H9 (cell line): ENCODE measurements at places on chromosomes 16 and 17.

GRCh38 chr17:77441130-77441920 lies 300.6 kb downstream of the SEC14L1 start:
- DNase-seq, result no peak

DNA sequence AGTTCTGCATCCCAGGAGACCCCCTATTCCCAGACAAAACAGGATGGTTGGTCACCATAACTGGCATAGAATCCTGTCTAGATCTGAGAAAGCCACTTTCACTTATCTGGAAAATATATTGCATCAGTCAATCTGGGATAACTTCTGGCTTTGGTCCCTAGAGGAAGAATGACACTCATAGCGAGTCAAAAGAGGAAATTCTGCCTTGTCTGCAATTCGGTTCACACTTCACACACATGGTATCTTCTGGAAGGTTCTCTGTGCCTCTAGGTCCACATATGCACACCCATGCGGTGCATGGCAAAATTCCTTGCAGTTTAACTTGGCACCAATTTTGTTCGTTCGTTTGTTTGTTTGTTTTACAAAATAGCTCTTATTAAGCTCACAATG lies 49.2 kb upstream of the WSCD1 start:
- DNase-seq, result no peak

- no peak for DNase-seq
Measured at GRCh38 chr17:81453076-81453475, 57.8 kb downstream of the BAHCC1 start.

- no peak for DNase-seq
Measured at GRCh38 chr16:84059111-84059510, 16.5 kb upstream of the SLC38A8 start.

DNA sequence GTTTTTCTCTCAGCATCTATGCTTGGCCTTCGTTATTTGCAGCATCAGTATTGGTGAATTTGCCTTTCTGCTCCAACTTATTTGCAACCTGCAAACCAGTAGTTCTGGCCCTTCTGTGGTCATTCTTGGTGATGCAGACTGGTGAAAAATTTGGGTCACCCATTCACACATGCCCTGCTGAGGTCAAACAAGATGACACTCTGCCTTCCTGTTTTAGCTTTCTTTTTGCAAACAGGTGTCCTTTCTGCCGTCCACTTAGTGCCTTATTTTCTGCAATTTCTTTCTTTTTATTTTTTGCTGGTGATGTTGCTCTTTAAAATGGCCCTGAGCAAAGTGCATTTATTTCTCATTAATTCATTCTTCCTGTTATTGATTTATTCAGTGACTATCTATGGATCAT lies 31.3 kb downstream of the PLCG2 start:
- DNase-seq, result no peak

- DNase-seq, result peak; percentile 20
Measured at GRCh38 chr17:57675427-57676387, 69.4 kb downstream of the CCDC182 start.

- DNase-seq, result no peak
Measured at GRCh38 chr17:58913971-58914769, 158.5 kb downstream of the PPM1E start.

GRCh38 chr16:20904507-20905081 lies 4.0 kb downstream of the LYRM1 start:
- DNase-seq, result no peak

DNA sequence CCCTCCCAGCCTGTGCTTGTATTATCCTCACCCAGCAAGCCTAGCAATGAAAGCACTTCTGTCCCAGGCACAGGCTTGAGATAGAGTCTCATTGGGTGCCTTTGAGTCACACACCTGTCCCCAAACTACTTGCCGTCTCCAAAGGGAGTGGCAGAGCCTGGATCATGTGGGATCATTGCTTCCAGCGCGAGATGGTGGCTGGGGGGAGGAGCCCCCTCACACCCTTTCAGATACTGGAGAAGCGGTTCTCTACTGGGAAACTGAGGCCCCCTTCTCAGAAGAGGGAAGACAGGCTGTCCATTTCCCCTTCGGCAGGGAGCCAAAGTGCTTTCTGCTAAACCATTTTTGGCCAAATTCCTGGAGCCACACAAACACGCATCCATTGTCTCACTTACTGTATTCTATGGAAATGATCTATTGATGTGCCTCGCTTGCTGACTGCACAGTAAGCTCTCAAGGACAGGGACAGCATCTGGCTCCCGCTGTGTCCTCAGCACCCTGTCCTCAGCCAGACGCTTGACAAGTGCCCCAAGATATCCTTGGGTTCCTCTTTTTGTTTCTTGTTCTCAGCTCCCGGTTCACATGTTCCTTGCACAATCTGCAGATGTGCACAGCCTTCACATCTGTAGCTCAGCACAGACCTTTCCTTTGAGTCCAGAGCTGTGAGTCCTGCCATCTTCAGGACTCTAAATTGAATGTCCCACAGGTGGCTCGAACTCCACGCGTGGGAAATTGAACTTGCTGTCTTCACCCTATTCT lies 26.0 kb upstream of the DLX3 start:
- no peak for DNase-seq

DNA sequence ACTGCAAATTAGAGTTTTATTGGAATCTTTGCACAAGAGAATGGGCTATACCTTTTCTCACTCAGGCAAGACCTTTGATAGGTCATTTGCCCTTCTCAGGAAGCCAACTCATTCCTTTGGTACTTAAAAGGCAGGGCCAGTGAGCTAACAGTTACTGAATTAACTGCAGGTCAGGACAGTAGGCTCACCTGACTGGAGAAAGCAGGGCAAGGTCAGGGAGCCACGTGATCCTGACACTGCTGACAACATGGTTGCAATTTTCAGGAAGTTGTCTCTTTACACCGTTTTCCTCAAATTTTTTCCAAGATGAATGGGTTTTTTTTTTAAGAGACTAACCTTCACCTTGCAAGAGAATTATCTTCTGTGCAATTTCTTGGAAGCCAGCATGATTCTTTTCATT lies 21.1 kb downstream of the CPSF4L start:
- DNase-seq, result no peak

- DNase-seq, result no peak
Measured at GRCh38 chr16:31461921-31462804, 2.9 kb downstream of the ARMC5 start.

DNA sequence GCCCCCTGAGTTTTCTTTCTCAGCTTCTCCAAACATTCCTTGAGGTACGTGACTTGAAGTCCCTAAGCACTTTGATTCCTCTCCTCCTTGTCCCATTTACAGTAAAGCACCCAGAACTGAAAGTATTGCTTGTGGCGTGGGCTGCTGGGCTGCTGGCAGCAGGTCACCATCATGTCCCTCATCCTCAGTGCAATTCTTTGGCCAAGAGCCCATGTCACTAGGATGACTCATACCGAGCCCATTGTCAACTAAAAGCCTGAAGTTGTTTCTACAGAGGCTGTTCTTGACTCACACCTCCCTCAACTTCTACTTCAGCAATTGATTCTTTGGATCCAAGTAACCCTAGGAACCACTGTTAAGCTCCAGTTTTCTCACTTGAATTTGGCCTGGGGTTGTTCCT lies 54.3 kb downstream of the KPNA2 start:
- DNase-seq, result no peak

GRCh38 chr17:76515274-76515949 lies 14.2 kb upstream of the RHBDF2 start:
- DNase-seq, result no peak

- DNase-seq, result no peak
Measured at GRCh38 chr17:30590081-30590733, 113.0 kb downstream of the GOSR1 start.

DNA sequence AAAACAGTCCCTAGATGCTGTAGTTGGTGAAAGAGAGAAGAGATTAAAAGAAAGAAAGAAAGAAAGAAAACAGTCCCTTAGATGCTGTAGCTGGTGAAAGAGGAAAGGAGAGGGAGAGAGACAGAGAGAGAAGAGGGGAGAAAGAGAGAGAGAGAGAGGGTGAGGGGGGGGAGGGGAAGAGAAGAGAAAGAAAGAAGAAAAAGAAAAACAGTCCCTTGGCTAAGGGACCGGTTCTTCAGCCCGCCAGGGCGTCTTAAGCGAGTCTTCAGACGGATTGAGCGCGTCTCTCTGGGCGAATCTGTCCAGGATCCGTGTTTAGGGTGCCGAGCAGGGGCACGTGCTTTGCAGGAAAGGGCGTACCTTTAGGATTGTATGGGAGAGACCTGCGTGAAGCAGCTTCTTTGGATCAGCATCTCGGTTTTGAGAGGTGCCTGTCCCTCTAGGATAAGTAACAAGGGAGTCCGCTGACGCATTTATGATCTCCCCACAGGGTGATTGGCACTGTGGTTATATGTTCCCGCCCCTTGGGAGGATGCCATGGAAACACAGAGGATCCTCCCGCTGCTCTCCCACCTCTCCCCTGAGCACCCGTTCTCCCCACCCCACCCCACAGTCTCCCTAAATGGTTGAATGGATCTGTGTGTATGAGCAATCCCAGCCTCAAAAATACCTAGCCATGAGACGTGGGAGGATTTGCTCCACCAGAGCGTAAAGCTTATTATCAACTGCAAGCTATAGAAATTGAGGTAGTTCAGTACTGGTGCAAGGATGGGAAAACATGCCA lies 16.7 kb downstream of the GNGT2 start:
- peak; percentile 79 for DNase-seq

DNA sequence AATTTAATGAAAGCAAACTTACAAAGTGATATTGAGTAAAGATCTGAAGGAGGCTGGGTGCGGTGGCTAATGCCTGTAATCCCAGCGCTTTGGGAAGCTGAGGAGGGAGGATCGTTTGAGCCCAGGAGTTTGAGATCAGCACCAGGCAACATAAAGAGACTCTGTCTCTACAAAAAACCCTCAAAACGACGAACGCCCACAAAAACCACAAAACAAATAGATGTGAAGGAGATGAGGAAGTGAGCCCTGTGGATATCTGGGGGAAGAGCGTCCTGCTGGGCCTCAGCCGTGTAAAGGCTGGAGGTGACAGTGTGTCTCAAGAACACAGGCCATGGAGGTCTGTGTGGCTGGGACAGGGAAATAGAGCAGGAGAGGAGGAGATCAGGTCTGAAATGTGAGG lies 68.8 kb downstream of the ITFG1 start:
- no peak for DNase-seq

DNA sequence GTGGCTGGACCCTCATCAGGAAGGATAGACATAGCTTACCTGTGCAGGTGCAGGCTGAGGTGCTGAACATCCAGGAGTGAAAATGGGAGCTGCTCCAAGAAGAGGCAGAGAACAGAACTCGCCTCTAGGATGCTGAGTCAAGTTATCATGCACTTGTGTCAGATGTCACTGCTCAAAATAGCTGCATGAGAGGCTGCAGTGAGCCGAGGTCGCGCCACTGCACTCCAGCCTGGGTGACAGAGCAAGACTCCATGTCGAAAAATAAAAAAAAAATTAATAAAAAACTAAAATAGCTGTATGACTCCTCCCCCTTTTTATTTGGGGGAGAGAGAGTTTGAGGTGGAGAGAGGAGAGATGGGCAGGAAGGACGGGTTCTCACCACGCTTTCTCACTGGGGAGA lies 148.8 kb downstream of the FOXL1 start:
- DNase-seq, result no peak

DNA sequence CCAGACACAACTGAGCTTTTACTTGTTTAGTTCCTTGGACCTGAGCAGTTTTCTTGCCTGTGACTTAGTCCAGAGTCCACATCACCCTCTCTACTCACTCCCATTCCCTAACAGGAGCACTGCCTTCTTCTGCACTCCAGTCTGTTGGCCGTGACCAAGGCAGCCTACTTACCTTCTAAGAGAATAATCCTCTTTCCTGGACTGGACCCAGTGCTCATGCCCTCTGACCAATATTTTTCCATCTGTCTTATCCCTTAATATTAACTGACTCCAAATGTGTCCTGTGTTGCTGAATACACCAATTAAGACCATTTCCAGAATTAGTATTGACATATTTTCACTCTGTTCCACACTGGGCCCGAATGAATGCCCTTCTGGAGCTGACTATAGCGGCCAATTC lies 681.0 kb upstream of the KIF2B start:
- no peak for DNase-seq

DNA sequence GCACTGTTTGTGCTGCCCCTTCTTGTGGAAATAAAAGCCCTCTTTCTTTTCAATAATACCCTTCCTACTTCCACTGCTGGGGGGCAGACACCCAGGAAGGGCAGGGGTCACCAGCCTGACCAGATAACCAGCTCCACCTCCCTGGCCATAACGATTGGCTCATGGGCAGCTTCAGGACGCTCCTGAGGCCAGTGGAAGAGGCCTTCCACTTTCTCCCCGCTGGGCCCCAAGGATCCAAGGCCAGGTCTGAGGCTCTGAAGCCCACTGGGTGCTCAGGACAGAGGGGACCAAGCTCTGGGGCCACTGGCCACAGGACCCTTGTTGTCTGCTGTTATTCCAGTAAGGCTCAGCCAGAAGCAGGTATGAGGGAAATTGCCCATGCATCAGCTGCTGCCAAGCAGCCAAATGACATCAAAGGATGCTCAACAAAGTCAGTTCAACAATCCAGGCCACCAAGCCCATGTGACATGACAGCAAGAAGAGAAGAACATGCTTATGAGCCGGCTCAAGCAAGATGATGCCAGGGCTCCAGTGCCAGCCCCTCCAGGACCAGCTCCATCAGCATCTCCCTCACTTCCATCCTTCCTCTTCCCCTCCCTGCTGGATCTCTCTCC lies 238.8 kb downstream of the ZNF423 start:
- peak; percentile 17 for DNase-seq

DNA sequence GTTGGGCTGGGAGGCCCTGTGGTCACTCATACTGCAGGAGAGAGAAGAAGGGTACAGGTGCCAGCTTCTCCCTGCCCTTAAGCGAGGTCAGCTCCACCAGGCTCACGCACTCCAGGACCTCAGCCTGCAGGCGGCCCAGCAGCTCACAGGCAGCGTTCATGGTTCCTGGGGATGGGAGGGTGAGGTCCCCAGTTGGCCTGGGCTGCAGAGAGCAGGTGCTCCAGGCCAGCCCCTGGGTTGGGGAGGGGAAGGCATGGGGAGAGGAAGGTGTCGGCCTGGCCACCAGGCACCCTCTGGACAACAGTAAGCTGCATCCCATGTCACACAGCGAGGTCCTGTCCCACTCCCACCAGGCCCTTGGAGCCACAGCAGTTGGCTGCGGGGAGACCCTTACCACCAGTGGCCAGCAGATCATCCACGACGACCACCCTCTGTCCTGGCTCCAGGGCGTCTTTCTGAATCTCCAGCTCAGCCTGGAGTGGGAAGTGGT lies 2.0 kb downstream of the APRT start:
- peak; percentile 39 for DNase-seq

- no peak for DNase-seq
Measured at GRCh38 chr17:45976755-45977505, 22.1 kb upstream of the STH start.

- DNase-seq, result no peak
Measured at GRCh38 chr16:75811020-75811634, 84.8 kb upstream of the CPHXL start.

DNA sequence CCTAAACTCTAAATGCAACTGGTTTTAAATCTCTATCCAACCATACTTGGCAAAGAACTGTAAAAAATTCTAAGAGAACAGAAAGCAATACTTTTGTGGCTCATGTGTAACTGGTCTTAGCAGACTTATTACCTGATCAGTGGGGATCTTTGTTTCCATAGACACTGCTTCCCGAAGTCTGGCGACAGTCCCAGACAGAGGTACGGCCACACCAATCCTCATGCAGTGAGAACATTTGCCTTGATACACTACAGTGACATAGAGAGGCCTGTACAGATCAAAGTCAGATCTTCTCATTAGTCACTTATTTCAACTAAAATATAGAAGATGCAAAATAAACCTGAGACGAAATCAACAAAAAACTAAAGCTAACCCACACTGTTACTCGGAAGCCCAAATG lies 43.9 kb downstream of the USP31 start:
- DNase-seq, result no peak
